ENCODE measurements at places on chromosomes 7 and 10.
A peak's percentile ranks its signal among the peaks of the same experiment; 100 is the strongest.

GRCh38 chr7:83011954-83012353 is 150.7 kb downstream of the PCLO start:
- H3K4me3 ChIP-seq = no peak overlapping the region
- H3K27me3 ChIP-seq = no peaks in the 10 kb centered on the region
- no peaks in the 10 kb centered on the region for H3K4me1 ChIP-seq
- no peaks in the 10 kb centered on the region for H3K36me3 ChIP-seq

DNA sequence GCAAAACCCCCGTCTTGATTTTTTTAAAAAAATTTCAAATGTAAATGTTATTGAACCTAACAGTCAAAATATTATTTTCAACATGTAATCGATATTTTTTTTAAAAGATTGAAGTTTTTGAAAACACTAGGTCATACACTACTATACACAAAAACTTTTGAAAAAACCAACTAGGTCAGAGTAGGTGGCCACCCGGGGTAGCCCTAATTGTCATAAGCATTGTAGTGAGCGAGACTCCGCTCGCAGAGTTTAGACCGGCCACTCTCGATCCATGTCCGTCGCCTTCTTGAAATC is 417 bp downstream of the RFC2 start:
- peak overlapping the region; percentile 97 for H3K4me3 ChIP-seq
- no peak for DNase-seq
- peaks cover 24% of the 10 kb centered on the region for H3K4me1 ChIP-seq
- no peaks in the 10 kb centered on the region for H3K27me3 ChIP-seq
- H3K27ac ChIP-seq = peak overlapping the region; percentile 90

DNA sequence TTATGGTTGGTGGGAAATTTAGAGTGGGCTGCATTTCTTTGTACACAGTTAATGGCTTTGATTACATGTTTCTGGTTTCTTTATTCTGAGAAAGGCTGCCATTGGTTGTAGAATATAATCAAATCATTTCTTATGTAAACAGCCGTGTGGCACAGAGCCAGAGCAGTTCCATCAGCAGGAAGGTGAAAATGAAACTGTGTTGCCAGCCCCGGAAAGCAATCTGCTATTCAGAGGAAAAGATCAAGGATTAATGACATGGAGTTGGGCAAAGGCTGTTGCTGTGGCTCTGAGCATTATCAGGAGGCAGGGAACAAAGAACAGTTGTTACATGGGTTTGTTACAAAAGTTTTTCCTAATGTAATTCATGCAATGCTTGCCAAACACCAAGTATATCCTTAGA is 74.2 kb upstream of the ZNF716 start:
- no peak overlapping the region for H3K4me3 ChIP-seq
- H3K36me3 ChIP-seq = no peaks in the 10 kb centered on the region
- H3K27ac ChIP-seq = no peak overlapping the region

DNA sequence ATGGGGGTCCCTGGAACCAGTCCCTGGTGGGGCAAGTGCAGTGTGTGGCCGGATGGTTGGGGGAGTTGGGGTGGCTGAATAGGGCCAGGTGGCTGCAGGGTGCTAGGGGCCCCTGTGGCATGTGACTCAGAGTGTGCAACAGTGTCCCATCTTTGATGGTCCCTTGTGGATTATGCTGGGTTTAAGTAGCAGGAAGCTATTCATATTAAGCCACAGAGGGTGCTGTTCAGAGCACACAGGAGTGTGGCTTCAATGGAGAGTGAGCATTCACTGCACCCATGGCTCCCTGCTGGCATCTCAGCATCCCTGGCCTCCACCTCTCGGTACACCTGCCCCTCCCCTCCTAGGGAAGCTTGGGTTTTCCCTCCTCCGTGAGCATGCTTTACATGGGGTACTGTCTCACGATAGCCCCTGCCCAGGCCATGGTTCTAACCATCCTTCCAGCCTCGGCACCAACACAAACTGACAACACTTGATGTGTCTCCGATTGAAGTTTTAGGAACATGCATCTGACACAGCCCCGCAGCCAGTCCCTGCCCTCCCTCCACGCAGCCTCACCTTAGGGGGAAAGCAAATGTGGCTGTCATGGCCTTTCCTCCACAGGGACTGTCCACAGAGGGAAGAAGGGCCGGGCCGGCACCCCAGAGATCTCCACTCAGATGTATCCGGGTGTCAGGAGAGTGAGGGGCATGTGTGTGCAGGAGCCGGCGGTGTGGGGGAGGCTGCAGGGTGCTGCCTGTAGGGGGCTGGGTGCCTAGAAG is 30.4 kb upstream of the PPIF start:
- H3K36me3 ChIP-seq = peaks cover 17% of the 10 kb centered on the region
- no peaks in the 10 kb centered on the region for H3K27me3 ChIP-seq

GRCh38 chr10:29358010-29358616 is 69.2 kb downstream of the LYZL1 start:
- no peaks in the 10 kb centered on the region for H3K36me3 ChIP-seq
- H3K4me1 ChIP-seq = no peaks in the 10 kb centered on the region
- no peak overlapping the region for H3K4me3 ChIP-seq
- H3K27me3 ChIP-seq = no peaks in the 10 kb centered on the region
- H3K27ac ChIP-seq = no peak overlapping the region

DNA sequence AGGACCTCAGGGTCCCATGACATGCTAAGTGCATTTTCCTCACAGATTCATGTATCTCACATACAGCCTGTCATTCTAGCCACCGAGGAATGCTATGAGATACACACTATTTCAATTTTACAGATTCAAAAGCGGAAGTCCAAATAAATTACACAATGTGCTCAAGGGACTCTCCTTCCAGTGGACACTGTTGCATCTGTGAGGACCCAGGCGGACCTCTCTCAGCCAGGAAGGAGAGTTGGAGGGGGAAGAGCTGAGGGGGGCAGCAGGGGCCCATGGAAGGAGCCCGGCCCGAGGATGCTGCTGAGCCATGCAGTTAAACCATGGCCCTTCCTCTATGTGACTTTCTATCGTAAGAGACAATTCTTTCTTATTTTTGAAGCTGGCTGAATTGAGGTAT is 93.6 kb downstream of the VOPP1 start:
- peaks cover 33% of the 10 kb centered on the region for H3K4me1 ChIP-seq
- DNase-seq = no peak
- H3K36me3 ChIP-seq = peaks cover 11% of the 10 kb centered on the region
- H3K4me3 ChIP-seq = no peak overlapping the region
- H3K27ac ChIP-seq = no peak overlapping the region

GRCh38 chr7:67863911-67864310 is 867.3 kb downstream of the TYW1 start:
- no peaks in the 10 kb centered on the region for H3K36me3 ChIP-seq
- no peak overlapping the region for H3K4me3 ChIP-seq
- no peak overlapping the region for H3K27ac ChIP-seq
- DNase-seq = no peak
- H3K4me1 ChIP-seq = no peaks in the 10 kb centered on the region

DNA sequence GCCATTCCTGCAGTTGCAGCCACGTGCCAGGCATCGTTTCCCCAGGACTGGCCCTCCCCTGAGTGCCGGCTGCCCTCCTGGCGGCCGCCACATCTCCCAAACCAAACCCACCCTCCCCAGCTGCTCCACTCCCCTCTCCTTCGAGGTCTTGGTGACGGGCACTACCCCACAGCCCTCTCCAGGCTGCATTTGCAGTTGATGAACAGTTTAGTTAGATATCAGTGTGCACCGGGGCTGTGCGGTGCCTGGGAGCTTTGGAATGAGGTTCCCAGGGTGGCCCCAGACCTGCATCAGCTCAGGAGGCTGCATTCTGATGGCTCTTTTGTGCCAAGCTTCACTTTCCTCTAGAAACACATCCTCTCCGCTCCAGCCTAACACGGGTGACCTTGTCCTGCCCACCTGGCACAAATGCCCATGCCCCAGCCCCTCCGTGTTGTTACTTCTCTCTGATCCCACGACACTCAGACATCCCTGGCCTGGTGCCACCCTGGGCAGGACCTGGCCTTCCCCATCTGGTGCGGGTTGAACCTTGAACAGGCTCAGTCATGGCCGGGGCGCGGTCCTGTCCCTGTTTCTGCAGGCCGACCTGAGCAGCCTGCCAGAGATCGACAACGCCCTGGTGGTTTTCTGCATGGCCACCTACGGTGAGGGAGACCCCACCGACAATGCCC is 14.5 kb downstream of the TMEM120A start:
- H3K4me1 ChIP-seq = no peaks in the 10 kb centered on the region
- peaks cover 32% of the 10 kb centered on the region for H3K36me3 ChIP-seq
- H3K27ac ChIP-seq = no peak overlapping the region
- no peak overlapping the region for H3K4me3 ChIP-seq

DNA sequence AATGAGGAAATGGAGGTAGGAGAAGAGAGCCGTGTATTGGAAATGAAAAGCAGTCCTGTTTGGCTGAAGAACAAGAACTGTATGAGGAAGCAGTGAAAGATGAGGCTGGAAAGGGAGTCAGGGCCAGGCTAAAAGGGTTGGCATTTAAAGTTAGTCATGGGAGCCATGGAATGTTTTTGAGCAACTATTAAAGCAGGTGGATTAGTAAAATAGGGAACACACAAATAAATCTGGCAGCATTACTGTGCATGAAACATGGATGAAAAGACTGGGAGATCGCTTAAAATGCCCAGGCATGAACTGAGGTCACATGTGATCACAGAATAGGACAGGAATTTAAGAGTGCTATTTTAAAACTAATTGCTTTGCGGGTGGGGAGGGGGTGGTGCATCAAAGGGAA is 1.4 kb upstream of the IFRD1 start:
- no peak overlapping the region for H3K4me3 ChIP-seq
- DNase-seq = no peak
- no peaks in the 10 kb centered on the region for H3K36me3 ChIP-seq
- no peak overlapping the region for H3K27ac ChIP-seq

DNA sequence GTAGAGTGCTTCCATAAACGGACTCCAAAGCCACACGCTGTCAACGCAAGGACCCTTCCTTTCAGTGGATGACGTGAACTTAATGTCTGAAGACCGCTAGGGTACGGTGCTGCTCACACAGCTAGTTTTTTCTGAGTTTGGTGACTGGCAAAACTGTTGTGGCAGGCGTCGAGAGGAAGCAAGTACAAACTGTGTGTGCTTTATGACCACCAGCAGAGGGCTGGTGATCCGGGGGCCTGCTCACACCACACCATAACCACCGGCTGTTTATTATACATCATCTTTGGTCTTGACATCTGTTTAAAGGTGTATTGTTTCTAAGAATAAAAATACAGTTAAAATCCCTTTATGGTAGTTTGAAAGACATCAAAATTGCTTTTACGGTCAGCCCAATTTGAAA is 37.1 kb upstream of the ATP6V0A4 start:
- no peak overlapping the region for H3K27ac ChIP-seq
- no peaks in the 10 kb centered on the region for H3K27me3 ChIP-seq
- no peaks in the 10 kb centered on the region for H3K36me3 ChIP-seq
- DNase-seq = no peak
- H3K4me3 ChIP-seq = no peak overlapping the region

DNA sequence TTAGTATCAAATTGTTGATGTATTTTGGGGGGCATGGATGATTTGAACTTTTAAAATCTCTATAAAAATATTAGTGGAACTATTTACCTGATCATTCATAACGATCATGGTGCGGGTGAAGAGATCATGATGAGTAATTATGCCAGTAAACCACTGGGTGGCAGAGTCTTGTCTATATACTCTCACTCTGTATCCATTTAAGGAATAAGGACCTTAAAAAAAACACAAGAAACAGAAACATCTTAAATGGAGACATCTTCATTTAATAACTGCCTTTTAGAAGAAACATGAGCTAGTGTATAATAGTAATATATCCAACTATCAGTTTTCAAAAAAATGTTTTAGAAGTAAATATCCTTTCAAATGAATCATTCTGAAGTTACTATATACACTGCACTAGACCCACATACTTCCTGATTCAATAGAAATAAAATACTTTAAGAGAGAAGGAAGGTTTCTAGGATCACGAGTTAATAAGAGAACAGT is 84.0 kb downstream of the NRBF2 start:
- peaks cover 24% of the 10 kb centered on the region for H3K36me3 ChIP-seq
- H3K27ac ChIP-seq = no peak overlapping the region
- H3K27me3 ChIP-seq = no peaks in the 10 kb centered on the region
- peak; percentile 77 for DNase-seq
- peaks cover 5% of the 10 kb centered on the region for H3K4me1 ChIP-seq

- no peaks in the 10 kb centered on the region for H3K4me1 ChIP-seq
- no peak for DNase-seq
- H3K27ac ChIP-seq = no peak overlapping the region
- no peaks in the 10 kb centered on the region for H3K27me3 ChIP-seq
- H3K4me3 ChIP-seq = no peak overlapping the region
Measured at GRCh38 chr10:46220187-46220586, 66.6 kb upstream of the ANTXRL start.

GRCh38 chr7:68423356-68423755 is 1174.9 kb upstream of the AUTS2 start:
- no peak overlapping the region for H3K4me3 ChIP-seq
- H3K4me1 ChIP-seq = no peaks in the 10 kb centered on the region
- no peaks in the 10 kb centered on the region for H3K36me3 ChIP-seq
- no peak overlapping the region for H3K27ac ChIP-seq
- no peak for DNase-seq
- no peaks in the 10 kb centered on the region for H3K27me3 ChIP-seq
